Stomach (tissue), 19 donors: ENCODE measurements at places on chromosomes 11 and 22. TPM values are rescaled to one million over a fixed set of nuclear protein-coding genes. Genes with fewer than 3 reads are reported as not detected.

DNA sequence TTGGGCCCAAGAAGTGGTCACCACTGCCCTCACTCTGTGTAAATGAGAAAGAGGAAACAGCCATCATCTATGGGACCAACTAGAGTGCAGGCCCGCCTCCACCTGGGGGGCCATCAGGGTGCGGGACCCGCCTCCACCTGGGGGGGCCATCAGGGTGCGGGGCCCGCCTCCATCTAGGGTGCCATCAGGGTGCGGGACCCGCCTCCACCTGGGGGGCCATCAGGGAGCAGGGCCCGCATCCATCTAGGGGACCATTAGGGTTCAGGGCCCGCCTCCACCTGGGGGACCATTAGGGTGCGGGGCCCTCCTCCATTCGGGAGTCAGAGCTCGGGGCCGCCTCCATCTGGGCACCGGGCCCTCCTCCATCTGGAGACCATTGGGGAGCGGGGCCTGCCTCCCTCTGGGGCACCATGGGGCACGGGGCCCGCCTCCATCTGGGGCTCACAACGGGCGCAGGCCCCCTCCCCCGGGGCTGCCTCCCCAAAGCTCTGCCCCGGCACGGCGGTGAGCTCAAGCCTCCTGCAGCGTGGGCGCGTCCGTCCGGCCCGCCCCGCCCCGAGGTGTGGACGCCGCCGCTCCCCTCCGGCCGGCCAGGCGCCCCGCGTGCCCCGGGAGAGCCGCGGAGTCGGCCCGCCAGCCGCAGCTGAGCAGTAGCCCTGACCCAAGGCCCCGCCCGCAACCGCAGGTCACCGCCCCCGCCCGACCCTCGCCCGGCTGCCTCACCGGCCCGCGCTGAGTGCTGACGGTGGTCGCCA, 512 bp downstream of the TOLLIP start:
- no peak for DNase-seq

- DNase-seq: no peak
These were observed 57.5 kb upstream of the PLET1 start for GRCh38 chr11:112318184-112318591.

DNA sequence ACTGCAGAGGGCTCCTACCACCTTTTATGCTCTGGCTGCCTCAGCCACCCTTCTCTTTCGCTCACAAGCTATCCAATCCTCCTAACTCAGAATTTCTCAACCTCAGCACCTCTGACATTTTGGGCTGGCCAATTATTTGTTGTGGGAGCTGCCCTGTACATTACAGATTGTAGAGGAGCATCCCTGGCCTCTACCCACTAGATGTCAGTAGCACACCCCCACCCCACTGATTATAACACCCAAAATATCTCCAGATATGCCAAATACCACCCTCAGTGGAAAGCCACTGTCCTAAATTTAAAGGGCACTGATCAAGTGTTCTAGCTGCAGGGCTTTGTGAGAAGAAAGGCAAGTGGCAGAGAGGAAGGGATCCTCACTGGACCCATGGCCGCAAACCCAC, 443.1 kb downstream of the SOX6 start:
- no peak for DNase-seq

- DNase-seq: peak; percentile 43
These were observed 45.2 kb downstream of the LGR4 start for GRCh38 chr11:27427183-27427980.

DNA sequence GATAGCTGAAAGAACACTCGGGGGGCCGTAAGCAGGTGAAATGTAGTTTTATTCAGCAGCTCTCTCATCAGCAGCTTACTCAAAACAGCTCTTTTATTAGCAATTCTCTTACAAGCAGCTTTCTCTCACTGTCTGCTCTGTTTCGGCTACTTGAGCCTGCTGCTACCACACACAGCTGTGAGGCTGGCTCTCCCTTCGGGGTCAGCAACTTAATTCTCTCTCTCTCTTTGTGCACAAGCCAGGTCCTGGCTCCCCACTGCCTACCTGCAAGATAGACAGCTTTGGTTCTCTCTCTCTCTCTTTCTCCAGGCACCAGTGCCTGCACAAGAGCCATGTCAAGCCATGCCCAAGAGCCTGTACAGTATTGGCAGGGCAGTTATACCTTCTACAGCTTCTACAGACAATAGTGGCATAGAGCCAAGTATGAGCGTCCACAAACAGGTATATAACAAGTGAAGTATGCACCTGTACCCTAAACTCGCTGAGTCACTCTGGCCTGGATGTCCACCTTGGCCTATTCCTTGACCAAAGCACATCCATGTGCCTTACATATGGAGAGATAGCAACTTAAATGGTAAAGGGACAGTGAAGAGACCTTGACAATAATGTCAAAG, 110.8 kb downstream of the MTNR1B start:
- DNase-seq: no peak

- DNase-seq: no peak
These were observed 4.6 kb downstream of the TECTA start for GRCh38 chr11:121105481-121106195.

GRCh38 chr11:94834911-94835593, 66.9 kb downstream of the AMOTL1 start:
- DNase-seq: peak; percentile 26

GRCh38 chr22:42553475-42554361, at the start of gene SERHL2:
Gene SERHL2 (plus strand): TSS chr22:42553956. CDS start chr22:42554021, 65 bp downstream.
- peak; percentile 92 for DNase-seq

GRCh38 chr11:115672999-115673411, 168.8 kb upstream of the CADM1 start:
- DNase-seq: no peak

DNA sequence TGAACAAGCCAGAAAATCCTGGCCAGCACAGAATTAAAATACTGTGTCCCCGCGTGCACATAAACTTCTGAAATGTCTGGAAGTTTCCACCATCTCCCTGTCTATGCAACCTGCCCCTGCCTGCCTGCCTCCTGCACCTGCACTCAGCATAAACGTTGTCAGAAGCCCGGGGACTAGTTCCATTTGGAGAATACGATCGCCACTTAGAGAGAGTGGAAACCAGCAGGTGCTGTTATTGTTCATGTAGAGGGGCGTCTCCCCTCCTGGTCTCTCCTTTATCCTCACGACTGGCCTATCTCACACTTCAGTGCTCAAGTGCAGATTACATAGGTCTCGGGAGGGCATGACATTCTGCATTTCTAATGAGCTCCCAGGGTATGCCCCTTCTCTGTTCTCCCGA, 35.6 kb downstream of the MPPED1 start:
- no peak for DNase-seq

GRCh38 chr11:77175869-77176539, 48.0 kb downstream of the MYO7A start:
- DNase-seq: no peak

- no peak for DNase-seq
These were observed 27.5 kb upstream of the PLAAT3 start for GRCh38 chr11:63641727-63642126.

- DNase-seq: no peak
These were observed 25.7 kb downstream of the SGSM1 start for GRCh38 chr22:24831687-24832086.

DNA sequence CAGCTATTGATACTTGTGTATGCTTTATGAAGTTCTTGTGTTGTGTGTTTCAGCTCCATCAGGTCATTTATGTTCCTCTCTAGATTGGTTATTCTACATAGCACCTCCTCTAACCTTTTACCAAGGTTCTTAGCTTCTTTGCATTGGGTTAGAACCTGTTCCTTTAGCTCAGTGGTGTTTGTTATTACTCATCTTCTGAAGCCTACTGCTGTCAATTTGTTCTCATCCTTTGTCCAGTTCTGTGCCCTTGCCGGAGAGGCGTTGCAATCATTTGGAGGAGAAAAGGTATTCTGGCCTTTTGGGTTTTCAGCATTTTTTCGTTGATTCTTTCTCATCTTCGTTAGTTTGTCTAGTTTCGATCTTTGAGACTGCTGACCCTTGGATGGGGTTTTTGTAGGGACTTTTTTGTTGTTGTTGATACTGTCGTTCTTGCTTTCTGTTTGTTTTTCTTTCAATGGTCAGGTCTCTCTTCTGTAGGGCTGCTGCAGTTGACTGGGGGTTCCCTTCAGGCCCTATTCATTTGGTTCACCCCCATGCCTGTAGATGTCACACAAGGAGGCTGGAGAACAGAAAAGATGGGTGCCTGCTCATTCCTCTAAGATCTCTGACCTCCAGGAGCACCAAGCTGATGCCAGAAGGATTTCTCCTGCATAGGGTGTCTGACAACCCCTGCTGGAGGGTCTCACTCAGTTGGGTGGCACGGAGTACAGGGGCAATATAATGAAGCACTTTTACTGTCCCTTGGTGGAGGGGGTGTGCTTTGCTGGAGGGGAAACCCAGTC, 35.9 kb upstream of the MUC15 start:
- DNase-seq: no peak

DNA sequence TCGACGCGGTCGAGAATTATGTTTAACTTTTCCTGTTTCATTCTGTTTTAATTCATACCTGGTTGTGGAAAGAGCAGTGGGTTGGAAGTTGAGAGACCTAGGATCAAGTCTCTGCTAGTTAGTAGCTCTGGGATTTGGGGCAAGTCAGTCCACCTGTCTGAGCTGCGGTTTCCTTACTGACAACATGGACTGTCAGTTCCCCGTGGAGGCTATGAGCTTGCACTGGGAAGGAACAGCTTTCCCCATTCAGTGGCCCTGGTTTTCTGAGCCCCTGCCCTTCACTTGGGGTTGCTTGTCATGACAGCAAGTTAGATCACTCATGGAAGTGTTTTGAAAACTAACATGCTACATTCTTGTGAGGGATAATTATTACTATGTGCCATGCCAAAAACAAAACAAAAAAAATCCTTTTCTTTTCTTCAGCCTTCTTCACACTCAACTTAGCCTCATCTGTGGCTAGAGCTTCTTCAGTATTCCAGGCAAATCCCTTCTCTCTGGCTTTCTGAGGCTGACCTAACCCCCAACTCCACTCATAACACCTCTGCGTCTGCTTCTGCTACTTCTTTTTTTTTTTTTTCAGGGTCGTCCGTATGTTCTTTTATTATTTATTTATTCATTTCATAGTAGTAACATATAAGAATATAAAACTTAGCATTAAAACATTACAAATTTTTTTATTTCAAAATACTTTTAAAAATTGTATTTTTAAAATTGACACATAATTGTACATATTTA, 43.0 kb upstream of the ZBED5 start:
- no peak for DNase-seq

DNA sequence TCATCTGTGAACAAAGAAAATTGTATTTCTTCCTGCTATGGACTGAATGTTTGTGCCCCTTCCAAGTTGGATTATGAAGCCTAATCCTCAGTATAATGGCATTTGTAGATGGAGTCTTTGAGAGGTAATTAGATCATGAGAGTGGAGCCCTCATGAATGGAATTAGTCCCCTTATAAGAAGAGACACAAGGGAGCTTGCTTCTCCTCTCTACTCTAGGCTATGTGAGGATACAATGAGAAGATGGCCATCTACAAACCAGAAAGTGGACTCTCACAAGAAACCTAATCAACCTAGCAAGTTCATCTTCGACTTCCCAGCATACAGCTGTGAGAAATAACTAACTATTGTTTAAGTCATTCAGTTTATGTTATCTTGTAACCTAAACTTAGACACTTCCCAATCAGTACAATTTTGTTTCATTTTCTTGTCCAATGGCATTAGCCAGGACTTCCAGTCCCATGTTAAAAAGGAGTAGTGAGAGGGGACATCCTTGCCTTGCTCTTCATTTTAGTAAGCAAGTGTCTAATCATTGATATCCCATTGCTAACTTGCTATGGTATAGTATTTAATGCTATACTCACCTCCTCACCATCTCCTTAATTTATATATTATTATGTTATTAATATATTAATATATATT, 45.7 kb downstream of the PDGFD start:
- no peak for DNase-seq

- no peak for DNase-seq
These were observed 3.2 kb downstream of the SEZ6L start for GRCh38 chr22:26172389-26172990.

DNA sequence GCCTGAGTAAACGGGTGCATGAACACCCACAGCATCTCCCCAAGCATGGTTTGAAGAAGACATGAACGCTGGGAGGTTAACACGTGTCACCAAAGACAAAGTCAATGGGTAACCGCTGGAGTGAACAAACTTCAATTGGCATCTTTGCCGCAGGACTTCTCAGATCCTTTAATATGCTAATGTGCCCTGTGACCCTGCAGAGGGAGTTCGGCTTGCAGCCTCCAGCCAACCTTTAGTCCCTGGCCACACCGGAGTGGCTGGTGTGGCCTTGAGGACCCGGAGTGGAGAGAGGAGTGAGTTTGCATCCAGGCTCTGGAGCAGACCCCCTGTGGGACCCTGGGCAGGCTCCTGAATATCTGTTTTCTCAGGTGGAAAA, 57.0 kb downstream of the FLRT1 start:
- DNase-seq: no peak

- DNase-seq: peak; percentile 77
These were observed 9.6 kb downstream of the KRTAP5-5 start for GRCh38 chr11:1639102-1639620.

- no peak for DNase-seq
These were observed 17.3 kb downstream of the FLI1 start for GRCh38 chr11:128711136-128711535.

- no peak for DNase-seq
These were observed 31.9 kb downstream of the ANKK1 start for GRCh38 chr11:113419454-113420003.

- DNase-seq: no peak
These were observed 35.0 kb upstream of the OR6M1 start for GRCh38 chr11:123841174-123841573.

- DNase-seq: no peak
These were observed 56.0 kb upstream of the CLMP start for GRCh38 chr11:123250892-123251656.

- no peak for DNase-seq
These were observed 185.8 kb upstream of the POU2AF2 start for GRCh38 chr11:111059726-111060125.

DNA sequence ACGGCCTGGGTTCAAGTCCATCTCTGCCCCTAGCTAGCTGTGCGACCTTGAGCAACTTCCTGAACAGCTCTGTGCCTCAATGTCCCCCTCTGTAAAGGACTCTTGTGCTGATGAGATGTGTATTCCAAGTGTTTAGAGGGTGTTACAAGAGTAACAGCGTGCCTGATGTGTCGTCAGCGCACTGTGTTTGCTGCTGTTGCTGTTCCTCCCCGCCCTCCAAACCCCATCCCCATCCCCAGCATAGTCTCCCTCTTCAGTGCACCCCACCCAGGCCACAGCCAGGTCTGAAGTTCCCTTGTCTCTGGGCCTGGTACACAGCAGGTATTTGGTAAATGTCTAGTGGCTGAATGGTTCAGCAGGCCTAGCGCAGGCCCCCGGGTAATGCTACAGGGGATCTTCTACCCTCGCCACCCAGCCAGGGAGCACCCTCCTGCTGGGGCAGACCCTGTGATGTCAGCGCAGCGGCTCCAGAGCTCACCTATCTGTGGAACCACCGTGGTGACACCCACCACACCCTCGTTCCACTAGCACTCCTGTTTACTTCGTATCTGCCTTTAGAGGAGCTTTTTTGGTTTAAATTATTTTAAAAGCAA, 10.3 kb downstream of the CBX7 start:
- DNase-seq: no peak

Gene LRRC74B
- not detected for total RNA-seq

Gene MS4A1
- total RNA-seq: 3.5 TPM

Gene OR8G5
- total RNA-seq: not detected

Gene APOL5
- total RNA-seq: not detected

Gene OR52I2
- total RNA-seq: not detected

Gene FIBIN
- total RNA-seq: 4.1 TPM

Gene CCDC85B
- 7.0 TPM for total RNA-seq
